Activated naive CD4-positive, alpha-beta T cell treated with Interleukin-2 at 50 U/mL for 16 hours (primary cell): ENCODE measurements at places on chromosomes 11 and 22.

GRCh38 chr11:2122222-2122906, 16.8 kb downstream of the IGF2 start:
- DNase-seq = no peak

DNA sequence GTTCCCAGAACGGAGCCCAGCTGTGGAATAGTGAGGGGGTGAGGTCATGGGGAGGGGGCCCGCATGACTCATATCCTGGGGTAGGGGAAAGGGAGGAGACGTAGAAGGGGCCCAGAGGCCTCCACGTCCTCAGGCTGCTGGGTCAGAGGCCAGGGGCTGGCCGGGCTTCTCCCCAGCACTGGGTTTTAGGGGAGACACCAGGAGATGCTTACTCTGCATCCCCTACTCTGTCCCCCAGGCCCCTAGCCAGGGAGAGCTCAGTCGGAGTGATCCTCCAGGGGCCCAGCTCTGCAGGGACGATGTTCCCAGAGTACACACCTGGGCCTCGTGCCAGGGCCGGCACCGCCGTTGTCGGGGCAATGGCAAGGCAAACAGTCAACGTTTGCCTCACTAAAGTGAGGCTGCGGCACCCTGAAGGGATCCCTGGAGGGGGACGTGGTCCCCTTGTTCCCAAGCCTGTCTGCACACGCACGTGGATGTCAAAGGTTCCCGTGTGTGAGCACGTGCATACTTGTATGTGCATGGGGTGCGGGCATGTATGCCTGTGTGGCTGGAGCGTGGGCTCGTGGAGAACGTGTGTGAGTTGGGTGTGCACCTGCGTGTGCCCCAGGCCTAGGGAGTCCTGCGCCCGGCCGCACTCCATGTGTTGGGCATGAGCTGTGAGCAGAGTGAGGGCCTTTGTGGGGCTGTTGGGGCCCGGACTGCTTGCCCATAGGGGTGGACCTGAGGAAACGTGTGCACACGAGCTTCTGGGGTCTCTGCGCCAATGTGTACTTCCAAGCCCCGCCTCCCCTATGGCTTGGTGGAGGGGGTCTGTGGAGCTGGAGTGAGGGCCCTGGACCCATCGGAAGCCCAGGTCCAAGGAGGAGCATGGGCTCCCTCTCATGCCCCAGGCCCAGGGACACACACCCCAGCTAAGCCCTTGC, 14.2 kb downstream of the PRR33 start:
- DNase-seq = no peak

GRCh38 chr11:47869544-47870393, 21.6 kb upstream of the NUP160 start:
- no peak for DNase-seq

DNA sequence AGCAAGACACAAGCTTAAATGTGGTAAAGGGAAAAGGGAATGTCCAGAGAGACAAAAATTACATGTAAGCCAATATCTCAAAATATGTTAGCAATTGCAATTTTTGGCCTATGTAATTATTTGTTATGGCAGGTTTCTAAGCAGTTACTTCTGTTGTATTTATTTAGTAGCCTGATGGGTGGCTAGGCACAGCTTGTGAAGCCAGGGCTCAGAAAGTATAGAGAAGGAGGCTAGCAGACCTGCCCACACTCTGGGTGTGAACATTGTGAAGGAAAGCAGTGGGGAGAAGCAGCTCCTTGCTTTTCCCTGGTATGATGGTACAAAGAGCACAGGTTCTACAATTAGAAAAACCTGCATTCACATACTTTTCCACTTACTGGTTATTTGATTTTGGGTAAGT, 196.5 kb upstream of the PGR start:
- DNase-seq = no peak

DNA sequence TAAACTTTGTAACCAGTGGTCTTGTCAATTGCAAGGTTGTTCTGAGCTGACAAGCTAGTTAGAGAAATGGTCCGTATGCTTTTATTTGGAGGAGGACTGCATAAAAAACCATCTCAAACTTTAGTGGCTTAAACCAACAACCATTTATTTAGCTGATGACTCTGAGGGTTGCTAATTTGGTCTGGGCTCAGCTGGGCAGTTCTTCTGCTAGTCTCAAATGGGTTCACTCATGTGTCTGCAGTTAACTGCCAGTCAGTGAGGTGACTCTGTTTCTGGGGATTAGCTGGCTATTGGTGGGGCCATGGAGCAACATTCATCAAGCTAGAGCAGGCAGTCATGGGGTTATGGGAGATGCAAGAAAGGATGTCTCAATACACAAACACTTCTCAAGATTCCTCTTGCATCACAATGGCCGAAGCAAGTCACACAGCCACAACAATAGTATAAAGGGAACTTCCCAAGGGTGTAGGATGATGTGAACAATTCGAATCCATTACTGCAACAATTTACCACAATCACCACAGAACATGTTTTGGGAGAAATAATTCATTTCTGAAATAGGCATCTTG, 521.9 kb downstream of the INSC start:
- DNase-seq = no peak

- DNase-seq = no peak
Measured at GRCh38 chr22:35591714-35592417, 25.3 kb downstream of the MB start.

DNA sequence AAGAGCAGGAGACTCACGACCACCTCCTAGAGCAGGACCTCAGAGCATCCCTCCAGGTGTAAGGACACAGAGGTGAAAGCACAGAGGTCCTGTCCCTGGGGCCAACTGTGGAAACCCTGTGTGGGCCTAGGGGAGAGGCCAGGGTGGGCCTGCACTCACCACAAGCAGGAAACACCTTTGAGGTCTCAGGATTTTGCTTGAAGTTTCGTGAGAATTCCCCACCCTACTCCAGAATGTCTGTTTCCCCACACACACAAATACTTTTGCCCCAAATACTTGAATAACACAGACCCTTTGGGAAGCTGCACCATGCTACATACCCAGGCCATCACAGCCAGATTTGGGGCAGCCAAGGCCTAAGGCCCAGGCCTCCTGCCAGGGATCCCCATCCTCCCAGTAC, 18.1 kb downstream of the SLC43A3 start:
- no peak for DNase-seq

DNA sequence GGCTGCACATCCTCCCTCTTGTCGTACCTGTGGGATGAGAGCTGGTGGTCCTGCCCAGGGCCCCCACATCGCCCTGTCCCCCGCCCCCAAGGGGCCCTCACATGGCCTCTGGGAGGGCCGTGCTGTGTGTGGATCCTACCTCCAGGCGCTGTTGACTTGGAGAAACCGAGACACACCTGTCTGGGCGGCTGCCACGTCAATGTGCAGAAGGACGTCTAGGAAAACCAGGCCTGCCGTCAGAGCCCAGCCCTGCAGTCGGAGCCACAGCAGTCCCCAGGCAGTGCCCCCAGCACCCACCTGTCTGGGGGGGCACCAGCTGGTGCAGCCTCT, 14.2 kb downstream of the ALG12 start:
- DNase-seq = no peak

GRCh38 chr11:122101625-122102291, 14.3 kb downstream of the BLID start:
- DNase-seq = no peak

GRCh38 chr22:21832291-21833290, 34.9 kb downstream of the MAPK1 start:
- DNase-seq = no peak

DNA sequence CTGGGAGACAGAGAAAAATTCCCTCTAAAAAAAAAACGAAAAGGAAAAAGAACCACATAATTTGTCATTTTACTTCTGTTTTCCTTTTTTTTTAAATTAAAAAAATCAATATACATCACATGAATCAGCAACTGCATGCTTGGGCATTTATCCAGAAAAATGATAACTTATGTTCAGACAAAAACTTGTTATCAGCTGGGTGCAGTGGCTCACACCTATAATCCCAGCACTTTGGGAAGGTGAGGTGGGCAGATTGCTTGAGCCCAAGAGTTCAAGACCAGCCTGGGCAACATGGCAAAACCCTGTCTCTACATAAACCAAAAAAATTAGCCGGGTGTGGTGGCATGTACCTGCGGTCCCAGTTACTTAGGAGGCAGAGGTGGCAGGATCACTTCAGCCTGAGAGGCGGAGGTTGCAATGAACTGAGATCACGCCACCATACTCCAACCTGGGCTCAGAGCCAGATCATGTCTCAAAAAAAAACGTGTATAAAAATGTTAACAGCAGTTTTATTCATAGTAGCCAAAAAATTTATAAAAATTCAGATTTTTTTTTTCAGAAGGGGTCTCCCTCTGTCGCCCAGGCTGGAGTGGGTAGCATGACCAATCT, 28.5 kb downstream of the AMBRA1 start:
- no peak for DNase-seq

DNA sequence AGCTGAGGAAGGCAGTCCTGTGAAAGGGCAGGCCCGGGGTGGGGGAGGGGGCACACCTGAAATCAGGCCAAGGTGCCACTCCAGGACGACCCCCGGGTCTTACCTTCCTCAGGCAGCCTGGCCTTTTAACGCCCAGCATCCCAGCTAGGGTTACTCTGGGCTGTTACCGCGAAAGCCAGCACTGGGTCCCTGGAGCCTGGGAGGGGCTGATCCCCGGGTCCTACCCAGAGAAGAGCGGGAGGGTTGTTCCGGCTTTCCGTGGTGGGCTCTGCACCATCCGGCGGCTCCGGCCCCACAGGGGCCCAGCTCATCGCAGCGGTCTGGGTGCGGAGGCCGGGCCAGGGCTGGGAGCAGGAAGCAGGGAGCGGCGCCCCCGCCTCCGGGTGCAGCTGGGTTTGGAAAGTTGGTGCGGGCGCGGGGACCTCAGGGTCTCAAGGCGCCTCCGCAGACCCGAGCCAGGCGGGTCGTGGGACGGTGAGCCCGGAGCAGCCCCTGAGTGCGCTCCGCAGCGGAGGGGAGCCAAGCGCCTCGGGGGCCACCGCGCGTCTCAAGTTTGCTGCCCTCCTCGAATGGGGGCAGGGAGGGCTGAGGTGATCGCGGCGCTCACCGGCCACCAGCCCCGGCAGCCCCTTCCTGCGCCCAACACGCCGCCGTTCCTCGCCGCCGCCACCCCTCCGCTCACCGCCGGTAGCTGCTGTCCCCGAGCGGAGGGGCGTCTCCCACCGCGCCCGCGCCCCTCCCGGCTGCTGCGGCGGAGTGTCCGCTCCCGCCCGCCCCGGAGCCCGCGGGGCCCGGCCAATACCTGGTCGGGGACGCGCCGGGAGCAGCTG, 831 bp downstream of the CHST1 start:
- DNase-seq = no peak

DNA sequence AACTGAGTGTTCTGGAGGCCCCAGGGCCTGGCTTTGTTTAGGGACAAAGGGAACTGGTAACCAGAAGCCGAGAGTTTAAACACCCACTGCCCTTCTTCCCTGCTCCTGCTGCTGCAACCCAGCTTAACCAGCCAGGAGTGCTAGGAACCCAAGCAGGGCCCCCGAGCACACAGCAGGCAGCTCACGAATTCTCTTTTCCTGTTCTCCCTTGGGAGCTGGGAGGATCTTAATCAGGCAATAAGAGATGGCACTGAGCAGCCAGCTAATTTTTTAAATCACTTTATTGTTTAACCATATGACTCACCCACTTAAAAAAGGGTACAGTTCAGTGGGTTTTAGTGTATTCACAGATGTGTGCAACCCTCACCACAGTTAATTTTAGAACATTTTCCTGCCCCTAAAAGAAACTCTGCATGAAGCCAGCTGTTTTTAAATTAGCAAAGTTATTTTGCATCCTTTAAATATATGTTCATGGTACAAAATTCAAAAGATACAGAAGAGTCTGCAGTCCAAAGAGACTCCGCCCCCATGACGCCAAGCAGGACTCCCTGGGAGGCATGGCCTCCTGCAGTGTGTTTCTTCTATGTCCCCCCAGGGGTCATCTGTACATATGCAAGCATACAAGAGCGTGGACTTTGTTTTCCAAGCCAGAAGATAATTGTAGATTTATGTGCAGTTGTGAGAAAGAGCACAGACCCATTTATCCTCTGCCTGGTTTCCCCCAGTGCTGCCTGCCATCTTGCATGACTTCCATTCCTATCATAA, 18.9 kb upstream of the PPP6R3 start:
- DNase-seq = no peak

GRCh38 chr22:49081926-49082325, 745.7 kb downstream of the BRD1 start:
- DNase-seq = no peak

GRCh38 chr11:70174547-70175235, 28.4 kb upstream of the FADD start:
- DNase-seq = no peak

DNA sequence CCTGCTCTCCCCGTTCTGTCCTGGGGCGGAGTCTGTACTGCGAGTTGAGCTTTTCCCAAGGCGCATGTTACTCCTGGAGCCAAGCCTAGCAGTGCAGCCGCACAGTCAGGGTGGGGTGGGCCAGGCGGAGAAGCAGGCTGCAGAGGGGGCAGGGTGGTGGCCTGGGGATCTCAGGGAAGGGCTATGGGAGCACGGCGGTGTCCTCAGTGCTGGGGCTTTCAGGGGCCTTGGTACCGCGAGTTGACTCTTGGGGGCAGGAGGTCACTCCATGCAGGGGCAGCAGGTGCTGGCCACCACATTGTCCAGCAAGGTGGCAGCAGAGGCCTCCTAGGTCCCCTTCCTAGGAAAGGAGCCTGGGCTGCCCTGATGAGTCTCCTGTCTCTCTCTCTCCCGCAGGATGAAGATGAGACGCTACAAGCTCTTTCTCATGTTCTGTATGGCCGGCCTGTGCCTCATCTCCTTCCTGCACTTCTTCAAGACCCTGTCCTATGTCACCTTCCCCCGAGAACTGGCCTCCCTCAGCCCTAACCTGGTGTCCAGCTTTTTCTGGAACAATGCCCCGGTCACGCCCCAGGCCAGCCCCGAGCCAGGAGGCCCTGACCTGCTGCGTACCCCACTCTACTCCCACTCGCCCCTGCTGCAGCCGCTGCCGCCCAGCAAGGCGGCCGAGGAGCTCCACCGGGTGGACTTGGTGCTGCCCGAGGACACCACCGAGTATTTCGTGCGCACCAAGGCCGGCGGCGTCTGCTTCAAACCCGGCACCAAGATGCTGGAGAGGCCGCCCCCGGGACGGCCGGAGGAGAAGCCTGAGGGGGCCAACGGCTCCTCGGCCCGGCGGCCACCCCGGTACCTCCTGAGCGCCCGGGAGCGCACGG, 14.9 kb upstream of the MIEF1 start:
- DNase-seq = no peak

GRCh38 chr11:122040464-122040863, 75.6 kb downstream of the BLID start:
- no peak for DNase-seq

GRCh38 chr11:134464196-134464595, 52.2 kb upstream of the B3GAT1 start:
- DNase-seq = no peak

DNA sequence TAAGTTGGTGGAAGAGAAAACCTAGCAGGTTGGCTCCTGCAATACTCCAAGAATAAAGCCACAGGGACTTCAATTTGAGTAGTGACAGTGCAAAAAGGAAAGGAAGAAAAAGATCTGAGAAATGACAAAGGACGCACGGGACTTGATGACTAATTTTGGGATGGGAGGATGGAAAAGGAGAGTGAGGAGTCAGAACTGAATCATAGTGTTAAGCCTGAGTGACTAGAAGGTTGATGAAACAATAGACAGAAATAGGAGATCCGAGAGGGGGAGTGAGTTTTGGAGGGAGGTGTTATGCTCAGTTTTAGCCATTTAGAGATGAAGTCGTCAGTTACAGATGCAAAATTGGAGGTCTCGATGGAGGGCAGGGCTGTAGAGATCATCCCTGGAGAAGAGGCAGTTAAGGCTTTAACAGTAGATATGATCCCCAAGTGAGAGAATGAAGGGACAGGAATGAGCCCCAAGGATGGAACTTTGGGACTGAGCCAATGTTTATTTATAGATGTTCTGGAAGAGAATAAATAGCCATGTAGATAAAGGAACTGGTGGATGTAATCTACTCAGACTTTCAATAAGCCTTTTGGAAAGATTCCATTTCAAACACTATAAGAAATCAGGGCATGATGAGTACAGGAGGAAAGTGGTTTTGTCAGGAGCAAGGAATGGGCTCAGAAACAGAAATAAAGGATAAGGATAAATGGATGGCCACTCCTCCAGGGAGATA, 108.9 kb upstream of the NCAM1 start:
- no peak for DNase-seq
